ENCODE measurements at places on chromosomes 16 and 17.

DNA sequence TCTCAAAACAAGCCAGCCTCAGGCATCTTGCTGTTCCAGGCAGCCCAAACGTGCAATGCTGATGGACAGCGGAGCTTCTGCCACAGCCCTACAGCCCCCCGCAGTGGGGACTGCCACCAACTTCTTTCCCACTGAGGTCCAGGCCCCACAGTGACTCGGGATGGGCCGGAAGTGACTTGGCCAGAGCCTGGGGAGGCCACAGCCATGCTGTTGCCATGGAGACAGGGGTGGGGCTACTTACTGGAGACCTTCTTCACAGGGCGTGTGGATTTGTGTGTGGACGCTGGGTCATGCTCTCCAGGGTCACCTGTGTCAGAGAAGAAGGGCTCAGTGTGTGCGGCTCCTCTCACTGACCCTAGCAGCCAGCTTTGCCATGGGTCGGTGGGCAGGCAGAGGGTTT lies 15.0 kb downstream of the TRIM25 start:
- DNase-seq = no peak

DNA sequence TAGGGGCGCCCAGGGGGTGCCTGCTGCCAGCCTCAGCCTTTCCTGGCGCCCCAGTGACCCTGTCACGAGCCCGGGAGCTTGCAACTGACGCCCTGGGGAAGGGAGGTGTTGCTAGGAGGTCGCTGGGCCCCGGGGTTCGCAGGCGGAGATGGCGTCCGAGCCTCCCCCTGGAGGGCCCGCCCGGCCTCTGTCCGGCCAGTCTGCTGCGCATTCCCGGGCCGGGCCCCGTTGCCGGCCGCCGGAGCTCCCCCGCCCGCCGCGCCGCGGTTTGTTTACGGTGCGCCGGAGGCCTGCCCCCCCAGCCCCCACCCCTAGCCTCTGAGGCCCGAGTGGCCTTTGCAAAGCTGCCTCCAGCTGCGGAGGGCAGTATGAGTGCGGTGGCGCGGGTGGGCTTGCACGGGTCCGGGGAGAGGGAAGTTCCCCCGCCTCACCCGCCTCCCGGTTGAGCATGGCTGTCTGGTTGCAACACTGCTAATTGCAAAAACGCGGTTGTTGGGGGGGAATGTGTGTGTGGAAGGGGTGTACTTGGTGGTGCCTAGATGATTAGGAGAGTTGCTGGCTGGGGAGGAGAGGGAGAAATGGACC lies 514 bp downstream of the THRA start:
- DNase-seq = no peak

DNA sequence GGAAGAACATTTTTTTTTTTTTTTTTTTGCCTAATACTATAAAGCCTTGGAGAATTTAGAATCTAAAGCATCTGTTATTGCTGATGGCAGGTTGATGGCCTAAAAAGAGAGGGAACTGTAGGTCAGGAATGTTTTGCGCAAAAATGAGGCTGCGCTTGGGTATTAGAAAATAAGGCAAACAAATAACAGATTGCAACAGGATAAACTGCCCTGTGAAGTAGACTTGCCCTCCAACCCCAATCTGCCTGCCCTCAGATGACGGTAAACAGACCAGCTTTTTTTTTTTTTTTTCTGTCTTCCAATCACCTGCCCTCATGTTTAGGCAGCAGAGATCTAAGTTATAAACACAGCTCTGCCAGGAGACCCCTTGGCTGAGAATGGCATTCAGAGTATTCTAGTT lies 3.8 kb upstream of the DHX8 start:
- DNase-seq = no peak

DNA sequence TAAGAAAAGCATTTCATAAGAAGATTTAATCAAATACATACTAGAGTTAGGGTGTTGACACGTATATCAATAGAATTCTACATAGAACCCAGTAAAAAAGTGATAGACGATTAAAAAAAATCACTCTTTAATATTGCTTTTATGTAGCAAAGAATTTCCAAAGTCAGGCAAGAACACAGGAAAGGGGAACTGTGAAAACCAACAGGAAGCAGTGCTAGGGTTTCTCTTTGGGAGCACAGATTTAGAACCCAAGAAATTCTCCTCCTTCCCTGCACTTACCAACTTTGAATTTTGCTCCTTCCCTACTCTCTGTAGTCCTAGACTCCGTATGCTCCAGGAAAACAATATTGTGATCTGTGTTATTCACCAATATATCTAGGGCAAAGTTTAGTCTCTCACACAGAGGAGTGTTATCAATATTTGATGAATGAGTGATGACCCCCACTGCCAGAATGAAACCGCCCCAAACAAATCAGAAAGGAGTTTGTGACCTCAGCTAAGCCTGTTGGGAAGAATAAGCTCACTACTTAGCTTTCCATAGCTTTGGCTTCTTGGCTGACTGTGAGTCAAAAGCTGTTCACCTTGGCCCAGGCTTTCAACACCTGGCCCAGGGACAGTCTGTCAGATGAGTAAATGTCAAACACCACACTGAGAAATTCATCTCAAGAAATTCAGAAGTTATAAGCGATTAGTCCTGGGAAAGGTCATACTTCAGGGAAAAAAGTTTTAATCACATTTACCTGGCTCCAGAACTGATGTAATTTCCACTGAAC lies 8.6 kb downstream of the RFWD3 start:
- no peak for DNase-seq

GRCh38 chr16:15894571-15895374 lies 6.4 kb upstream of the CEP20 start:
- peak; percentile 52 for DNase-seq

GRCh38 chr17:74604761-74605160 lies 12.7 kb upstream of the CD300LD start:
- DNase-seq = no peak

DNA sequence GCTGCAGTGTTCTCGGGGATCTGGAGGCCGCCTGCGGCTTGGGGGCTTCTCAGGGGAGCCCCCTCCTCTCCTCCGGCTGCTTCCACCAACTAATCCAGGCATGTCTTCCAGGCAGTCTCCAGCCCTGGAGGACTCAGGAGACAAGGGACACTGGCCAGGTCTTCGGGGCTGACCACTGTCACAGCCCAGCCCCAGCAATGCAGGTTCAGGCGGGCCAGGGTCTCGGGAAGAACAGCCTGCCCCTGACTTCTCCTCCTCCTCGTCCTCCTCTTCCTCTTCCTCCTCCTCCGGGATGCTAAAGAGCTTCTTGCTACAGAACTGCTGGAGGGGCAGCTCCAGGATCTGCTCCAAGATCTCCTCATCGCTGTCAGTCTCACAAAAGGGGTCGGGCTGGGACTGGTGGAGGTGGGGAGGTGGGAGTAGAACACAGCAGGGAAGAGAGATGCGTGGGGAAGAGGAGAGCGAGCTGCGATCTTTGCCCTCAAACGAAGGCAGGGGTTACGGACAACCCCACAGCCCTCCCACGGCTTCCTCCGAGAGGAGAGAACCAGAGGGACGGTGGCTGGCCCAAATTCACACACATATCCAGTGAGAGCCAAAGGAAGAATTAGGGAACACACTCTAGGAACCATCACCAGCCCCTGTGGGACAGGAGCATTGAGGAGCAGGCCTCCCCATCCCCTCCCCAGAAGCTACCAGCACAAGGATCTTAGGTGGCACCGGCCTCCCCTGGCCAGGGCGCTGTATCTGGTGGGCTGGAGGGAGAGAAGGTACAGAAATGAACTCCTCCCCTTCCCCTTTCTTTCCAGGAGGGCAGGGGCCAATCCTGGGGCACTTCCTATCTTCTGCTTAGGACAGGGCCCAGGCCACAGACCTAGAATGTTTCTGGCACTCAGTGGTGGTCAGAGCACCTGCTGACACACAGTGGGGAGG lies 19.3 kb downstream of the TSPOAP1 start:
- no peak for DNase-seq

DNA sequence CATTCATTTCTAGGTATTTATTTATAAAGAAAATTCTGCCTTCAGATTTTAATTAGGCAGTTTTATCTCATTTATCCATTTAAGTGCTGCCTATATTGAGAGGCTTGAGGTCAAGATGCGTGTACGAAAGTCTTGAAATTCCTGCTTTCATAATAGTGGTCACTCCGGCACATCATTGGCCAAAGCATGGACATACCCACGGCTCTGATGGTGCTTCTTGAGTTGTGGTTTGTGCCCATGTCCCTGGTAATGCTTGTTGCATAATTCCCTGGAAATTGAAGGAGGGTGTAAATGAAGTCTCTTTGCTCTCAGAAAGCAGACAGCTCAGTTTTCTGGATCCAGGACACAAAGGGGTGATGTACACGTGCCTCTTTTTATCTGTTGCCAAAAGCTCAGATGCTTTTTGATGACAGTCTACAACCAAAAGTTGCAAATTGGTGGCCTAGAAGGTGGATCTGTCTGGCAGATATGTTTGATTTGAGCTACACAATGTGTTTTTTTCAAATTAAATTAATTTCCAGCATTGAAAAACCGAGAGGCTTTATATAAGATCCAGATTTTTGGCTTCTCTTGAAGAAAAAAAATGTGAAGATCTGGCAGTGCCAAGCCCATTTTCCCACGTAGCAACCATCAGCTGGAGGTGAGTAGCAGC lies 94.4 kb downstream of the SHISA9 start:
- no peak for DNase-seq

DNA sequence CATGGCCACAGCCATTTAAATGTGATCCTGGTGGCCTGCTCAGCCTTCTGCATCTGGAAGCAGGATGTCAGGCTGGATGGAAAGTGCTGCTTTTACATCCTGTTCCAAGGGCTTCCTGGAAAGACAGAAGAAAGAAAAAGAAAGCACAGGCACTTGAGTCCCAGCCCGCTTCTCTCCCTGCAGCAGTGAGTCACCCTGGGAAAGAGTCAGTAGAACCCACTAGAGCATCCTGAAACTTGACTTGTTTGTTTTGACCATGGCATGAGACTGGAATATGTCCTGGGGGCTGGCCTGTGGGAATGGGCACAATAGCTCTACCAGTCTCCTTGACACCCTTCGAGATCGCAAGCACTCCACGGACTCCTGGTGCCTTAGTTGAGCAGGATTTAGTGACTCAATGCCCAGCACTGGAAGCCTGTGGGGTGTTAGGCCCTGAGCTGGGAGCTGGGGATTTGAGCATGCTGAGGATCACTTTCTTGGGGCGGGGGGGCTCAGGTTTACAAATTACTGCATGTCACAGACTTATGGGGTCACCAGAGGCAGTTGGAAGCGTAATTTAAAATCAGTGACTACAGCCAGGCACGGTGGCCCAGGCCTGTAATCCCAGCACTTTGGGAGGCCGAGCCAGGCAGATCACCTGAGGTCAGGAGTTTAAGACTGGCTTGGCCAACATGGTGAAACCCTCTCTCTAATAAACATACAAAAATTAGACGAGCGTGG lies 22.1 kb upstream of the GNA13 start:
- DNase-seq = no peak

DNA sequence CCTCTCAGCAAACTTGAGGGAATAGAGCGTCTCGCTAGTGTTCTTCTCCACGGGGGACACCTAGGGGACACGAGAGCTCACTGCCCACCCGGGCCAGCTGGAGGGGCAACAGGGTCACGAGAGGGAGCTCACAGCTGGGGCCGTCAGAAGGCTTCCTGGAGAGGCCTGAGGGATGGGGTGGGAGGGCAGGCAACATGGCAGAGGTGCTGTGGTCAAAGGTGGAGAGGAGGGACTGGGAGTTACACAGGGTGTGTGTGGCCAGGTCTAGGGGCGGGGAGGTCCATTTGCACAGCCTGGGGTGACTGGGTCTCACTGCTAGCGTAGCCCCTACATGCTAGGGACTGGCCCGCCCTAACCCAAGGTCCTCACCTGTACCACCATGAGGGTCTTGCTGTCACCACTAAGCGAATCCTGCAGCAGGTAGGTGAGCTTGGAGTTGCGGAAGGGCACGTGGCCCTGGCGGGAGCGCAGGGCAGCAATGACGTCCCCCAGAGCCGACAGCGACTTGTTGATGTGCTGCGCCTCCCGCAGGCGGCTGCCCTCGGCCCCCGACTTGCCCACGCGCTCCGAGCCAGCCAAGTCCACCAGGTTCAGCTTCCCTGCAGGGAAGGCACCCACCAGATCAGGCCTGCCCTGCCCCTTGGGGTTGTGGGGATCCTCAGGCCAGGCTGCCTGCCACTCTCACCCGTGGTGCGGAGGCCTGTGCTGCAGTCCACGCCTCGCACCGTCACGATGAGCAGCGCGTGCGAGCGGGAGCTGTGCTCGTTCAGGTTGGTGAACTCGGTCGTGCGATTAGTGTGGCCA lies 25.0 kb downstream of the KATNB1 start:
- no peak for DNase-seq

DNA sequence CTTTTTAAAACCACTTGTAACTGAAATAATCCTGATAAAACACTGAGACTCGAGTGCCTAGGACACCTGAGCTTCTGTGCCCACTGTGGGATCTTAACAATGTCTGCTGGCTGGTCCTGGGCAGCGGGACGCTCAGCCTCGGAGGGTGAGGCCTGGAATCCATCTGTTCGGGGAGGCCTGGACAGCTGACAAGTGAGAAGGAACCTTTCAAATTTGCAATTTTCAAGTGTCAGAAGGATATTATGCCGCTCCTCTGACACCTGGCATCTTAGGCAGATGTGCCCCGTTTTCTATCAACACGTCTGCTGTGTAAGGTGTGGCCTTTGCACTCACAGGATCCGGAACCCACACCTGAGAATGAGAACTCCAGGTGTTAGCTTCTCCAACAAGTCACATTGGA lies 33.1 kb upstream of the C16orf78 start:
- DNase-seq = no peak

All from activated CD4-positive, alpha-beta T cell treated with anti-CD3 and anti-CD28 coated beads, Interleukin-2, Interleukin-4, amounts not matched to agents 100 ng/mL and 50 ng/mL, durations not matched to agents 16 hours and 8 hours (primary cell).